ENCODE measurements at places on chromosomes 2 and 18.

GRCh38 chr2:39188960-39189494 is 54.7 kb downstream of the CDKL4 start:
- DNase-seq: no peak

DNA sequence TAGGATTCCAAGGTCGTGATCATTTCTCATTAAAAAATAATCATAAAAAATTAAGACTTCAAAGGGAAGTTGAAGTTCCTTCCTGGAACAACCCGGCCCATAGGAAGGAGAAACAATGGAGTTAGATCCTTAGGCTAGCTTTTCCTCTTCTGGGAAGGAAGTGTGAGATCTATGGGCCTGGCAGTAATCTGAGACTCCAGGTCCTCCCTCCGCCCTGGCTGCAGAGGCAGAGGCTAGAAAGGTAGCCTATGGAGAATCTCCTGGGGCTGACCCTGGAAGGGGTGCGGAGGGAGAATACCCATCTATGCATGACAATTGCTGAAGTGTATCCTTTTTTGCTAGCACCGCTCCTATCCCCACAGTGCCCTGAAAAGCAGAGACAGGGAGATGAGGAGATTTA is 37.9 kb downstream of the TRIB2 start:
- no peak for DNase-seq

GRCh38 chr2:221911890-221912289 is 339.8 kb upstream of the EPHA4 start:
- DNase-seq: no peak

GRCh38 chr18:26792661-26793060 is 72.8 kb downstream of the AQP4 start:
- no peak for DNase-seq

- DNase-seq: no peak
Observed at GRCh38 chr2:205659922-205660321, 22.4 kb upstream of the NRP2 start.

- no peak for DNase-seq
Observed at GRCh38 chr2:136075476-136075875, 42.5 kb downstream of the CXCR4 start.
